ENCODE measurements at places on chromosomes 5 and 9.

GRCh38 chr5:135642488-135642870 lies 63.7 kb upstream of the CXCL14 start:
- DNase-seq, result no peak

- DNase-seq, result no peak
Measured at GRCh38 chr9:126671381-126671831, 57.7 kb downstream of the LMX1B start.

- no peak for DNase-seq
Measured at GRCh38 chr5:612498-613424, 621 bp downstream of the CEP72 start.

DNA sequence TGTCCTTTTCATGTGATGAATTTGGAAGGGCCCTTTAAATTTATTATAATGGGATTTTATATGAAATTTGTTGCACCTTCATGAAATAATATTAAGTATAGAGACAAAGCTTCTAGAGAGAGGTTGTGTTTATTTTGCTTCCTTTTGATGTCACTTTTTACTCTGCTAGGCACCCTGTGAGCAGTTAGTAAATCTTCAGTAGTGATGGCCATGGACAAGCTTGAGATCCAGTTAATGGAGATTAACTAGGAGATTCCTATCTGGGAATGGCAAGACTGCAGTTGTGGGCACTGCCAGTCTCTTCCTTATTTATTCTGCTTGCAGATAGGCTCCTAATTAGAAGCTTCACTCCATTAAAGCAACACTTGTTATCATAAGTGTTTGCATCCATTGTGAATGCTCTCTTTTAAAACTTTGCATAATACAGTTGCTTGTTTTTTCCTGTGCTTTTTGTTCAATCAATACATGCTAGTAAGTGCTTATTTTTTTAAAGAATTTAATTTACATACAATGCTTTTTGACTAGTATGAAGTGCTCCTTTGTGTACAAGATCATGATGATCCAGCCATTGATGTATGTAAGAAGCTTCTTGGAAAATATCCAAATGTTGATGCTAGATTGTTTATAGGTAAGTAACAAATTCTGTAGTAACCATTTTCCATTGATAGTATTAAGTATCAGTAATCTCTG lies 25.9 kb downstream of the UGCG start:
- no peak for DNase-seq

- no peak for DNase-seq
Measured at GRCh38 chr9:4661165-4661564, 929 bp upstream of the PLPP6 start.

- DNase-seq, result peak; percentile 29
Measured at GRCh38 chr9:116589392-116590354, 97.4 kb upstream of the TRIM32 start.

GRCh38 chr5:149794041-149794440 lies 63.9 kb downstream of the PPARGC1B start:
- DNase-seq, result no peak

DNA sequence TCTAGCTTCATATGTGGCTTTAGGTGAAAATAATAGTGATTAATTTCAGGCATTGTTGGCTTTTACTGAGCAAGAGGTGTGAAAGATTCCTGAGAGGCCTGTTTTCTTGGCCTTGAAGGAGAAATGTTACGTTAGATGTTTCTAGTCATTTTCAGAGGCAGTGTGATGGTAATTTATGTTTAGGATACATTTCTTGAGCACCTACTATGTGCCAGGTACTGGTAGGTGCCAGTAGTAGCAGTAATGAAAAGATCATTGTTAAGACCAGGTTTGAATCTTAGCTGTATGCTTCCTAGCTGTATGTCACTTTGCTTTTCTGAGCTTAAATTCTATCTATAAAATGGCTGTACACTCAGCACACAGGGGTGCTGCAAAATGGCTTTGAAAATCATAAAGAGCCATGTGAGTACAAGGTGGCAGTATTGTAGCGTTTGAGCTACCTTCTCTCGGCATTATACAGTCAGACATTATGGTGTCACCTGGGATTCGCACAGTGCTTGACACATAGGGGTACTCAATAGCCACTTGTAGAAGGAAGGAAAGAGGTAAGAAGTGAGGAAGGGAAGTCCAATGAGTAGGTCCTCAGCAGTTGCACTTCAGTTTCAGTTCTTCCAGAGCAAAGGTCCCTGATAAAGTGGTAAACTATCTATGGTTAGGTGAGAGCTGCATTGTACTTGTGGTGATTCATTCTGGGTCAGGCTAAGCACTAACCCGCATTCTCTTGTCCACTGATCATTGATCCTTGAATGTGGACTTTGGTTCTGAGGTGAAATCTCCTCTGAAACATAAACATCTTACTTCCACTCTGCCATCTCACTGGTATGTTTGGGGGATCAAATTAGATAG lies 166.5 kb upstream of the NR3C1 start:
- DNase-seq, result no peak

DNA sequence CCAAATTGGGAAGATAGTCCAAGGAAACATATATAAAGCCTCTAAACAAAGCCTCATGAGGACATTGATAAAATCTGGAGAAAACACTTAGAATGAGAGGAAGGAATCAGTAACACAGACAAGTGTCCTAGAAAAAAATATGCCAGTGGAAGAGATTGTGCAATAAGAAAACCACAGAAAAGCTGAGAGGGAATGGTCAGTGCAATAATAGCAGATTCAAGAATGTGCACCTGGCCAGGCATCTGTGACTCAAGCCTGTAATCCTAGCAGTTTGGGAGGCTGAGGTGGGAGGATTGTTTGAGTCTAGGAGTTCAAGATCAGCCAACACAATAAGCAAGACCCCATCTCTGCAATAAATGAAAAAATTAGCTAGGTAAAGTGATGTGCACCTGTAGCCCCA lies 691.2 kb upstream of the CDH6 start:
- DNase-seq, result no peak

DNA sequence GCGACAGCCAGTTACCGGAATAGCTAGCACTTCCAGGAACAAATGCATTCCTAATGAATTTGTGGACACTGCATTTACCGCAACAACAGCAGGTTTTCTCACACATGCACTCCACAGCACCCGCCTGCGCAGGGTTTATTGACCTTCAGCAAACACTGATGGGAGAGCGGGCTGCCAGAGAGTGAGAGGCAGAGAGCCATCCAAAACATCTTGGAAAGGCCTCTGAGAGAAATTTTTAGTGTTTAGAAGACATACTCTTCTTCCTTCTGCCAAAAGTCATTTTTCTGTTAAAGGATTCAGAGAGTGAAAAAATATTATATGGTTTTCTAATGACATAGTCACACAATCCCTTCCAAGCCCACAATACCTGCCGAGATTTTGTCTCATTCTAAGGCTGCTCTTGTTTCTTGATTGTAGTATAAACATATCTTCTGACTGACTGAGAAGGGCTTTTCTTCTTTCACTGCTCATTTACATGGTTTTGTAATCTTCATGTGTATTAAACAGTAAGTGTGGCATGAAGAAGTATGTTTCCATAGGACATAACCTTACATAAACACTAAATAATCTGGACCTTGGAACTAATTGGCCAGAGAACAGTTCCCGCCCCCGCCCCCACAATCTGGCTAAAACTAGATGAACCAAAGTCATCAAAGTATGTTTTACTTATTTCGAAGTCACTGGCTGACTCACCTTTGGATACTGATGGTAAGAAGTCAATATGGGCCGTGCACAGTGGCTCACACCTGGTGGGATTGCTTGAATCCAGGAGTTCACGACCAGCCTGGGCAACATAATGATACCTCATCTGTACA lies 432.5 kb upstream of the MEF2C start:
- DNase-seq, result no peak

DNA sequence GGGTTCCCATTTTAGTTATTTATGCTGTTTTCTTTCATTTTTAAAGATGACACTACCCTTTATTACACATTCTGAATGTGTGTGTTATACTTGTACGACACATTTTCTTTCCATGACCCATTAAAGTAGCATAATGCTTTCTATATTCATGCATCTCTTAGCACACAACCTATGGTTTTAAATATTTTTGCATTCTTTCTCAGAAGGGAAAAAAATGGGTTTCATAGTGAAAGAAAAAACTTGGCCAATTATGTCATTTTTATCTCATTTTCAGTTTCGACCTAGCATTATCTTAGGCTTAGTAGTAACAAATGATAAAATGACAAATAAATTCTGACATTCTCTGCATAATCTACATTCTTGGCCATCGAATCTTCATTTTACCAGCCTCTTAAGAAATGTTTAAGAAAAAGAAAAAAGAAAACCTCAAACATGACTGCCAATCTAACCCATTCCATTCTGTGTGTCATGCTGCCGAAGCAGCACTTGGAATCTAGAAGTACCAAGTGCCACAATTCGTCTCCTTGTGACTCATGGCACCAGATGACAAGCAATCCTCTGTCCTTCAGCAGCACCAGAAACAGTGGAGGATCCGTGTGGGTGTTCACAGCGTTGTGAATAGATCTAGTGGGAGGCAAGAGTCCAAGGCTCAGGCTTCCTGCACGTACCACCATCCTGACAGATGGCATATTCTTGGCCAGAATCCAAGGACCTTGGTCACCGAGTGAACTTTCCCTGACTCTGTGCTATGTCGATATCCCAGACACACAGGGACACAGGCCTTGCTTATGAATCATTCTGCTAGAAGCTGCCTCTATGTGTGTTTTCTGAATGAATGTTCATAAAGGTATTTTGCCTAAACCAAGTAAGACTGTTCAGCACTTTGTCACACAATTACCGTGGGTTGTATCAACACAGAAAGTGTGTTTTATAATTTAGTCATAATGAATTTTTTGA lies 502.7 kb downstream of the NR2F1-AS1 start:
- DNase-seq, result peak; percentile 8

- DNase-seq, result no peak
Measured at GRCh38 chr5:107594253-107595045, 76.3 kb downstream of the EFNA5 start.

- no peak for DNase-seq
Measured at GRCh38 chr9:104074876-104075275, 19.2 kb upstream of the SMC2 start.

DNA sequence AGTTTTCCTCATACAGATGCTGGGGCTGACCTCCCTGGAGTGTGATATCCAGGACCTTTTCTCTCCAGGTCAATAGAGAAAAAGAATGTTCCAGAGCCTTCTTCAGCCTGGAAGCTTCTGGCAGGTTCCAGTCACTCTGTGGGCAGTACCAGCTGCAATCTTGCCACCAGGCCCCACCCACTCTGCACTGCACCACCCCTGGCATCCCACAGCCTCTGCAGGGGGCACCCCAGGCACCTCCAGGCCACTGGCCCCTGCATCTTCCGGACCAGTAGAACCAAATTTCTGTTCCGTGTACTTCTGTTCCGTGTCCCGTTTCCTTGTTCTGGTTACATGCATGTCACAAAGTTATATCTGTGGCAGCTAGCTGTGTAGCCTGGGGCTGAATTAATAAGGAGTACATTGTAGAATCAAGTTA lies 83.3 kb upstream of the ZBTB43 start:
- peak; percentile 35 for DNase-seq

- DNase-seq, result peak; percentile 21
Measured at GRCh38 chr5:10856683-10857337, 95.8 kb upstream of the DAP start.

- no peak for DNase-seq
Measured at GRCh38 chr5:31396611-31397295, 135.1 kb downstream of the DROSHA start.

- DNase-seq, result no peak
Measured at GRCh38 chr9:92341578-92341977, 15.8 kb downstream of the CENPP start.

- DNase-seq, result no peak
Measured at GRCh38 chr9:120985819-120986222, 59.2 kb upstream of the TRAF1 start.

GRCh38 chr5:152861231-152861630 lies 456.2 kb upstream of the NMUR2 start:
- DNase-seq, result no peak

- no peak for DNase-seq
Measured at GRCh38 chr5:134003064-134003816, 1.5 kb downstream of the VDAC1 start.

GRCh38 chr5:72393052-72393451 lies 72.9 kb downstream of the PTCD2 start:
- no peak for DNase-seq

- DNase-seq, result no peak
Measured at GRCh38 chr9:77594963-77595362, 53.2 kb downstream of the GNA14 start.

DNA sequence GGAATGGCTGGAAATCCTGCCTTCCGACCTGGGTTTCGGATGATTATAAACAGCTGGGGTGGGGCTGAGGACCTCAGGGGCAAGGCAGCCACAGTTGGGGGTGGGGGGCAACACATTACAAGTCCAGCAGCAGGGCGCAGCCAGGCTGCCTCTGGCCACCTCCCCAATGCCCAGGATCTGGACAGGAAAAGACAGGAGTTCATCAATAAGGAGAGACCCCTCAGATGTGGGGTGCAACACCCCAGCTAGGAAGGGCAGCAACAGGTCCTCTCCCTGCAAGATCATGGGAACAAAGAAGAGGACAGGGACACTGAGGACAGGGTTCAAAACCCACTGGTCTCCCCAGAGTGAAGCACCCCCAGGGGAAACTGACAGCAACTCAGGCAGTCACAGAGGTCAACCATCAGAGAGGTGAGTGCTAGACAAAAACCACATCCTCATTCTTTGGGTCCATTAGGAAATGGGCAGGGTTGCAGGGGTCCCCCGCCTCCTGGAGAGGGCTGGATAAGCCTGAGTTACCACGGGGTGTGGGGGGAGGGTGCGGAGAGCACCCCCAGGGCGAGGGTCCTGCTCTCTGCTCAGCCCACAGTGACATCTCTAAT lies 33.5 kb downstream of the SEMA4D start:
- no peak for DNase-seq

GRCh38 chr5:14659821-14660607 lies 4.5 kb upstream of the OTULIN start:
- no peak for DNase-seq

DNA sequence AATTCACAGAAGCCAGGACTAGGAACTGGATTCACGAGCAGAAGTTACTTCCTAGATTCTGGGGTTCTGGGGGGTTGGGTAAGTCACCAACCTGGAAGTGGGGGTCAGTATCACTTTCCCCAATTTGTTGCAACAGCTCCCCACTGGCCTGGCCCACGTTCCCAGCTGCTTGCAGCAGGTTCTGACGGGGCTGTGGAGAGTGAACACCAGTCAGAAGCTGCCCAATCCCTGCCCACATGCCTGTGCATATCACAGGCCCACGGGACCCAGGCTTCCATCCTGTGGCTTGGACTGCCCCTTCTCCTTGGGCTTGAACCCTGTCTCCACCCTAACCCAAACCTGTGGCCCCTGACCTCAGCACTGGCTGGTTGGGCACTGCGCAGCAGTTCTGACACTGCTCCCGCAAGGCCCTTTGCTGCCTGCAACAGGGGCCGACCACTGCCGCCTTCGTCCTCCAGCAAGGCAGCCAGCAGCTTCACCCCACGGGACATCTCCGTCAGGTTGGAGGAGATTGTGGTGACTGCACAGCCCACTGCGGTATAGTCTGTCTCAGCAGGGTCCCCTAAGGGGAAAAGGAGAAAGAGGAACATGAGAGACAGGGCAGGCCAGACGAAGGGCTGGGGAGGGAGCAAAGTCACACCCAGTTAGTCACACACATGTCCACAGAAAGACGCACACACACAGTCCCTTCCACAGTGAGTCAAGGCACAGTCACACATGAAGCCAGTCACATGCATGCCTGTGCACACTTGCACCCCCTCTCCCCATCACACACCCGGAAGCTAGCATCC lies 13.1 kb downstream of the TLN1 start:
- no peak for DNase-seq

Measured in activated CD4-positive, alpha-beta memory T cell treated with anti-CD3 and anti-CD28 coated beads for 36 hours (primary cell).